ENCODE measurements at places on chromosomes 5 and 9.
A peak's percentile ranks its signal among the peaks of the same experiment; 100 is the strongest.

DNA sequence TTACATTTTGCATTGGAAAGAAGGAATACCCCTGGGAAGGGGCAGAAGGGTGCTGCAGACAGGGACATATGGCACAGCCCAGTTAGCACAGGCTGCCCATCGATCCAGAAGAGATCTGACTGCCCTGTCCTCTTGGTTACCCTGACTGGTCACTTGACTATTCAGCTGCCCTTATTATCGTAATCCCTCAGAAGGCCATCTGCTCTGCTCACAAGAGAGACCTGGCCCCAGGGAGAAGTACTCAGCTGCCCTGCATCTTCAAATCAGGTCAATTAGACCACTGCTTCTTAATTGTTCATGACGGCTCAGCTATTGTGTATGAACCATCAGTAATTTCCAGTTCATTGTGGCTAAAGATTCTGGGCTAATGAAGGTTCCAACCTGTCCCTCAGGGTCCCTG, 345.0 kb downstream of the TLE1 start:
- DNase-seq: no peak

DNA sequence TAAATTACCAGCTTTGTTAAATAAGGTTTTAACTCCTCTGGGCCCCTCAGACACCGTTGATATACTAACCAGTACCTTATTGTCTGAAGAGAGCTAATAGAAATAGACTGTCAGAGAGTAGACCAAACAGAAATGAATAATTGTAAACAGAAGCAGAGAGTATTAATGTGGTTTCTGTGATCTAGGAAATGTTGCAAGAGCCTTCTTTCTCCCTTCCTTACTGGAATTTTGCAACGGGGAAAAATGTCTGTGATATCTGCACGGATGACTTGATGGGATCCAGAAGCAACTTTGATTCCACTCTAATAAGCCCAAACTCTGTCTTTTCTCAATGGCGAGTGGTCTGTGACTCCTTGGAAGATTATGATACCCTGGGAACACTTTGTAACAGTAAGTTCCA, 5.1 kb downstream of the TYRP1 start:
- DNase-seq: no peak

DNA sequence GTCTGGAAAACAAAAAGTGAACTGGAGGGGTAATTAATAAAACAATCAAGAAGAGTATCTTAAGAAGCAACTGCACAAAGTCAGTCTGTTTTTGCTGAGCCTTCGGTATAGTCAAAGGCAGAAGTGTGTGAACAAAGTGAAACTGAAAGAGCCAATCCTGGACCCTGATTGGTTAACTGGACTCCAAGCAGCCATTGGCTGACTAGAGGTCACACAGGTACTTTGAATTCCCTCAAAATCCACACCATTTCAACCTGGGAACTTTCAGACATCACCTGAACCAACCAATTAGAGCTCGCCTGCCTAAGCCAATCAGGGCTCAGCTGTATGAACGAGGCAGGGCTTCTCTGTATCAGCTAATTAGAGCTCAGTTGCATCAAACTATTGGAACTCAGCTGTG, 286.7 kb downstream of the TLE4 start:
- no peak for DNase-seq

DNA sequence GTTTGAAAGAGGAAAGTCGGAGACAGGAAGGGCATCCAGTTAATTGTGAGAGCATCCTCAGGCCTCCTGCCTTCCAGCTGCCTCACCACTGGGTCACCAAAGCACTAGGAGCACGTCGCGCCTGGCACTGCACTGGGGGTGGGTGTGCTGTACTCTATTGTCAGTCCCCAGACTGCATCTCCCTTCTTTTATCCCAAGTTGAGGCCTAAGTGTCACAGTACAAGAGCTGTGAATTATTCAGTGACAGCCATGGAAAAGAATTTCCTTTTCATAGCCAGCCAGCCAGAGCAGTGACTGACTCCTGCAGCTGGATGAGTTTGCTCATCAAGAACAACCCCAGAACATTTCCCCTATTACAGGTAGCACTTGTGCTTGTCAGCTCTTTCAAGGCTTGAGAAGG, 16.3 kb downstream of the CLTA start:
- DNase-seq: no peak

GRCh38 chr5:34511915-34512314, 144.2 kb upstream of the RAI14 start:
- DNase-seq: no peak

DNA sequence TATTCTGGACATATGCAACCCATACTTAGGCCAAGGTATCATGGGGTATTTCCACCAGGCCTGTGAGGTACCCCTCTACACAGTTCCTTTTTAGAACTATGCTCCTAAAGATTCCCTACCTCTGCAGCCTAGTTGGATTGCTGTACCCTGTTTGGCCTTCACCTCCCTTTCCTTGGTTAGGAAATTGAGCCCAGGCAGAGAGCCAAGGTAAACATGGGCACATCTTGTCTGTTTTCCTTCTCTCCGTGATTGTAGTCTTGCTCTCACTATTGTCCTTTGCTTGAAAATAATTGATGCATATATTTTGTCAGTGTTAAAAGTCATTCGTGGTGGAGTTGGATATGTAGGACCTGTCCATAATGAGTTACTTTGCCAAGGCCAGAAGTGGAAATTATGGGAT, 26.7 kb downstream of the BDP1 start:
- peak; percentile 68 for DNase-seq

DNA sequence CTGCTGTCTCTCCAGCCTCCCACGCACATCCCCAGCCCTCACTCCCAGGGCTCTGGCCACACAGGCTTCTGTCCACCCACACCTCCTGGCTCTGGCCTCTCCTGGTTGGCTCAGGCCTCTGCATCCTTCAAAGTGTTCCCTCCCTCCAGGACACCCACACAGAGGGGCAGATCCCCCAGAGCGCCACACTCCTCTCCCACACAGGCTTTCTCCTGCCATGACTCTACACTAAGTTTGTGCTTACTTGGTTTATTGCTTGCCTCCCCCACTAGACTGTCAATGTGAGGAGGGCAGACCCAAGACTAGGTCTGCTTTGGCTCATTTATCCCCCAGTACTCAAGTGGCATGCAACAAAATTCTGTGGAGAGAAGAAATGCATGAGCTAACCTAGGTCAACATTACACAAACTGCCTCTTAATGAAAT, 67.0 kb upstream of the SPOCK1 start:
- no peak for DNase-seq

- DNase-seq: peak; percentile 86
Observed at GRCh38 chr5:150289551-150290390, at the start of gene CAMK2A. TSS of gene CAMK2A (minus strand) at chr5:150289773. CDS start at chr5:150289625, 148 bp downstream.

DNA sequence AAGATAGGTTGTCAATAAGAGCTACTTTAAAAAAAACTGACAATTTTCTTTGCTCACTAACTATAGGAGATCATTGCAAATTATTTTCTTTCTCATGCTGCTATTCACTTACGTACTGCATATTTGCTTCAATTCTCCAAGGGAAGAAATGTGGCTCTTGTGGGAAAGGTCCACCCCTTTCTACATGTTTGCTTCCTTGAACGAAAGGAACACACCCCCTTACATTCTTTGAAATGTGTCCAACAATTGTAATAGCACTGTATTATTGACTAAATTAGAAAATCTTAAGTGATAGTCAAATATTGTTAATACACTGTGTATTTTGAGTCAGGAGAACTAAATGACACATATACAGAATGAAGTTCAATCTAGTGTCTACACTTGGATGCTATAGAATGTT, 5.2 kb downstream of the MEF2C start:
- no peak for DNase-seq

DNA sequence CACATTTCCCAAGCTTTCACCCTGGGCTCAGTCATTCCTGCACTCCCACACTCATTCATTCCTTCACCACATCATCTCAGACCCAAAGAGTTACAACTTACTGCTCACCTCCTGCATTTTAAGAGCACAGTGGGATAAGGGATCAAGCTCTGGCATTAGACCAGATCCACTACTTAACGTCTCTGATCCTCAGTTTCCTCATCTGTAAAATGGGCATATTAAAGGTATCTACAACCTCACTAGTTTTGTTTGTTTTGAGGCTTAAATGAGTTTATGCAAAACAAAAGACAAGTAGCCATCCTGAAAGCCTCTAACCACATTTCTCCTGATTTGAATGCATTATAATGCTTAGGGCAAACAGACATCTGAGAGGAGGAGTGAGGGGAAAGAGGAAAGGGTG, 77.6 kb downstream of the KLHL3 start:
- DNase-seq: no peak

DNA sequence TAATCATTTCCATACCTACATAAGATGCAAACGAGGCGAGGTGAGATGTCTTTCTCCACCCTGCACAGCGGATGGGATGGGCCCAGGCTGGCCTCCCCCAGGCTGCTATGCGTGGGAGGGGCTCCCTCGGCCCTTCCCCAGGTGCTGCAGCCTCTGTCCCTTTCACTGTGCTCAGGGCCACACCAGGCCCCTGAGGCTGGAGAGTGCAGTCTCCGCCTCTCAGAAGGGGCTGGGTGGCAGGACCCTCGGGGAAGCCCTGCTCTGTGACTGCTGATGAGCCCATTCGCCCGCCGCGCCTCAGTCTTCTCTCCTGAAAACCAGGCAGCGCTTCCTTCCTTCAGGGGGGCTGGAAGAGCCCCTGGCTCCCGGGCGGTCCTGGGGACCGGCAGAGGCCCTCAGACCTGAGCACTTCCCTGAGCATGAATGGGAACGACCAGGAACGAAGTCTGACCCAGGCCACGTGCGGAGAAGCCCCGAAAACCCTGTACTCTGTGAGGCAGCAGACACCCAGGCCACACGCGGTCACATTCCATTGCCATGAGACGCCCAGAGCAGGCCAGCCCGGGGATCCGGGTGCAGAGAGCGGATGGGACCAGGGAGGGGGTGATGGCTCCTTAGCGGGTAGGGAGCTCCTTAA, 21.9 kb upstream of the NOTCH1 start:
- DNase-seq: no peak

DNA sequence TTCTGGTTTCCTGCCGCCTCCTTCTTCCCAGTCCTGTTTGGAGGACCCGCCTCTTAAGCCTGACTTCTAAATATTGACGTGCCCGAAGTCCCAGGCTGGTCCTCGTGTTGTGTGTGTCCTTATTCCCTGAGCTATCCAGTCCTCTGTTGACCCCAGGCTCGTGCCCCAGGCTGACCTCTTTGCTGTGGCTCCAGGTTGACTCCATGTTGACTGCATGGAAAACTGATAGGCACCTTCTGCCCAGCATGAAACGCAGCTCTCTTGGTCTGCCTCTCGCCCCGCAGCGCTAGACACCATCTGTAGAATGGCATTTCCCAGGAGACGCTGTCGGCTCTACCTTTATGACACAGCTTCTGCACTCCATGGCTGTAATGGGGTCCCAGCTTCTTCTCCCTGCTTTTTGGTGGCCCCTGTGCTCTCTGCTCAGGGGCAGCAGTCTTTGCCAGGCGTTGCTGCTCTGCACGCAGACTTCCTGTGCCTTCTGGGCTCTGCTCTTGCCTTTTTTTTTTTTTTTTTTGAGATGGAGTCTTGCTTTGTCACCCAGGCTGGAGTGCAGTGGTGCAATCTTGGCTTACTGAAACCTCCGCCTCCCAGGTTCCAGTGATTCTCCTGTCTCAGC, 28.4 kb downstream of the EHMT1 start:
- no peak for DNase-seq

DNA sequence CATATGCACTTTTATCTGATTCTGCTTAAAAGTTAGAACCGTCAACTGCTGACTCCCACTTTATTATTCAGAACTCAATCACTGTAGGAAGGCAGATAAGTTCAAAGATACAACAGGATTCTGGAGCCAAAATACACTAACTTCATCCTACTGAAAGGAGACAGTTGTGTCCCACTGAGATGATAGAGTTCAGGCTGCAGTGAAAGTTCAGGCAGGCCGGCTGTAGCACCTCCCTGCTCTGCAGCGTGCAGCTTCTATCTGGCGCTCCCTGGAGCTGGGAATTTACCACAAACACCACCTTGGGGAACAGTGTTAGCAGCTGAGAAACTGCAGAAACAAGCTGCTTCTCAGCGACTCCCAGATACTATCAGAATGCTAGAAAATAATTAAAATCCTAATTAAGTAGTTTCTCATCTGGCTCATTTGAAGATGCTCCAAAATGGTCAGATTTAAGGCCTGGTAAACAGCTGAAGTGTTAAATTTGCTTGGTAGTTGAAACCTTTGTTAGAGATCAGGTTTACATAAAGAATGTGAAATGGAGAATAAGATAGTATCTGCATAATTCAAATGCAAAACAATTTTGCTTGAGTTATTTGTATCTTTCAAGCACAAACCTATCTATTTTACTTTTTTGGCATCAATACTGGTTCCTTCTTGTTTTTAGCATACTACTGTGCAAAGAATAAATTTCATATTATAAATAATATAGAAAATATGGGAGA, 52.3 kb upstream of the CNTLN start:
- no peak for DNase-seq

GRCh38 chr9:87606841-87607521, 109.3 kb downstream of the DAPK1 start:
- DNase-seq: no peak

GRCh38 chr5:94689908-94690307, 71.4 kb downstream of the SLF1 start:
- no peak for DNase-seq

DNA sequence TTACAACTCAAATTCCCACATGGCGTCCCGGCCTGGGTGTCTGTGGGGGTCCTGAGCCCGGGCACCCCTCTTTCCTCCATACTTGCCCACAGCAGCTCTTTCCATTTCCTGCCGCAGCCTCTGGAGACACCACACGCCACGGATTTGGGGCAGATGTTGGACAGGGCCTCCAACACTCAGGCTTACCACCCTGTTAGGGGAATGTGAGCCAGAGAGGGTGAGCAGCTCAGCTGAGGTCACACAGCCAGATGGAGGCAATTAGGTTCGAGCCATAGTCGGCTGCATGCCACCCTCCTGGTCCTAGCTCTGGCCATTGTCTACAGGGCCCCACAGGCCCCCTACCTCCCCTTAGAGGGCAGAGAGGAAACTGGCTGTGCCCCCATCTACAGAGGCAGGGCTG, 75.6 kb upstream of the STXBP1 start:
- no peak for DNase-seq

DNA sequence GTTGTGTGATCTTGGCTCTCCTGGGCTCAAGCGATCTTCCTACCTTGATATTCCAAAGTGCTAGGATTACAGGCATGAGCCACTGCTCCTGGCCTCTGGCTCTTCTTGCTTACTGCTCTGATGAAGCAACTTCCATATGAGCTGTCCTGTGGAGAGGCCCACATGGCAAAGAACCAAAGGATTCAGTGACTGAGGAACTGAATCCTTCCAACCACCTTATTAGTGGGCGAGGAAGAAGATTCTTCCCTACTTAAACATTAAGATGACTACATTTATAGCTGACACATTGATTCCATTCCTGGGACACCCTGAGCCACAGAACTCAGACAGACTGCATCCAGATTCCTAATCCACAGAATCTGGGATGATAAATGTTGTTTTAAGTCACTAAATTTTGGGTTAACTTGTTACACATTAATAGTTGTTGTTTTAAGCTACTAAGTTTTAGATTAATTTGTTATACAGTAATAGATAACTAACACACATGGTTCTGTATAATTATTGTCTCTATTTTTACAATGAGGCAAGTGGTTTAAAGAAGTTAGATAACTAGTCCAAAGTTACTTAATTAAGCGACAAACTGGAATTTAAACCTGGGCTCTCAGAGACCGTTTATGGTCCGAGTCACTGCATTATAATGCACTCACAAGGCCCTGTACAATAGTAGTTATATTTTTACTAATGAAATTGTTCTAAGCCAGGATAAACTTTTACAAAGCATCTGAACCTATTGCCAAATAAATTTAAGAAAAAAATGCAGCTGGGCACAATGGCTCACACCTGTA, 16.7 kb upstream of the SLCO4C1 start:
- no peak for DNase-seq

Measured in COR-L47 (cell line).